ENCODE measurements at places on chromosomes 4 and X.

- DNase-seq = no peak
Observed at GRCh38 chrX:74246524-74246923, 57.5 kb upstream of the ZCCHC13 start.

DNA sequence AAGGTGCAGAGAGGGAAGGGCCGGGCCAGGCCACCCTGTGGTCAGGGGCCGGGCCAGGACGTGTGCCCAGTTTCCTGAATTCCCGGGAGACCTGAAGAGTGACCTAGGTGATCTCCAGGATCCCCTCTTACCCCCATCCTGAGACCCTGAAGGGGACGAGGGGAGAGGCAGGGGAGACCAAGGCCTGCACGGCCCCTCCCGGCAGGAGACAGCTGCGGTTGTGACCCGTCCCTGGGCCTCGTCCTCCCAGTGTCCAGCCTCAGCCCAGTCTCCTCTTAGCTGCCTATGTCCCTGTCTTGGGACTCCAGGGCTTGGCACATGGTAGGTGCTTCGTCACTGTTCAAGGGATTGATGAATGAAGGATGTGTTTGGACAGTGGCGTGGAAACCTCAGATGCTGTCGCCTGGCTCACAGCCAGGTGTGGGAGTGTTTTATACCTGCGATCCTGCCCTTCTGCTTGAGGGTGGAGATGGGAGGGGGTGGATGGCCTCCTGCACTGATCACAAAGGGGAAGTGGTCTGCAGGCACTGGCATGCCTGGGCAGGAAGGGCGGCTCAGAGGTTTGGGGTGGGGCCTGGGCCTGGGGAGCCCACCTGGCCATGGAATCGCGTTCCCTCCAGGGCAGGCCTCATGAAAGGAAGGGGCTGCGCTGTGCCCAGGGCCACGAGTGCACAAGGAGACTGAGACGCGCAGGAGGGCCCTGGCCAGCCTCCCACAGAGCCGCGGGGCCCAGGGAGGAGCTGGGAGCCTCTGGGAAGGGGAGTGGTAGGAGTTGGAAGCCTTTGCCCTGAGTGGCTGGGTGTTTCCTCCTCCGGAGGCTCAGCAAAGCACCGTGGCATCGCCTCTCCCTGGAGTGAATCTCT, 6.9 kb downstream of the SH3TC1 start:
- no peak for DNase-seq

- DNase-seq = no peak
Observed at GRCh38 chr4:107823870-107824349, 822 bp upstream of the SGMS2 start.

DNA sequence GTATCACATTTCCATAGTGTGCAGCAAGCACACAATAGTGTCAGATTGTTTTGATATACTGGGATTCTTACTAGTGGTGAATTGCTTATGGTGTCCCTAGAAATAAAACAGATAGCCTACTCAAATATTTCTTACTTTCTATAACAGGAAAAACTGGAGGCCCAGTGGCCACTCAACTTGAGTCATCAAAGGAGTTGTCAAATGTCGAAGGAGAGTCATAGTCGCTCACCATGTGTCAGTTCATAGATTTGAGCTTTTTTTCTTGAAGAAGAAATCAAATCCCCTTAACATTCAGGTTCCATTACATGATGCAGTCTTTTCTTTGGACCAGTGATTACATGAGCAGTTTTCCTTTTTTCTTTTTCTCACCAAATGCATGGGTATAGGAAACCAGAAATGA, 1271.0 kb downstream of the RAPGEF2 start:
- DNase-seq = no peak

DNA sequence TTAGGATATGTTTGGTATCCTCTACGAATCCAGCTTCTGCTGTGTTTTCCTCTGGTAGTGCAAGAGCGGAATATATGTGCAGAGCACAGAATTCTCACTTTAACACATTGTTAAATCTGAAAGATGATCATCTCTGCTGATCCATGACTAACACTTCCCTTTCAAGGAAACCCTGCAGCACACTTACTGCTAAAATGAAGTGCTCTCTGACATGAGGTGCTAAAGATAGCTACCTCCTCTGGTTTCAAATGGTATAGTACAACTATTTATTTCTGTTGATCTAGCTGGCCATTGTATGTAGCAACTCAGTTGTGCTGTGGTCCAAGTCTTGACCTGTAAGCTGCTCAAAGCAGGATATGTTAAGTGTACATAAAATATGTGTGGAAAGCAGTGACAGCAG, 162.4 kb upstream of the FMR1 start:
- DNase-seq = no peak

DNA sequence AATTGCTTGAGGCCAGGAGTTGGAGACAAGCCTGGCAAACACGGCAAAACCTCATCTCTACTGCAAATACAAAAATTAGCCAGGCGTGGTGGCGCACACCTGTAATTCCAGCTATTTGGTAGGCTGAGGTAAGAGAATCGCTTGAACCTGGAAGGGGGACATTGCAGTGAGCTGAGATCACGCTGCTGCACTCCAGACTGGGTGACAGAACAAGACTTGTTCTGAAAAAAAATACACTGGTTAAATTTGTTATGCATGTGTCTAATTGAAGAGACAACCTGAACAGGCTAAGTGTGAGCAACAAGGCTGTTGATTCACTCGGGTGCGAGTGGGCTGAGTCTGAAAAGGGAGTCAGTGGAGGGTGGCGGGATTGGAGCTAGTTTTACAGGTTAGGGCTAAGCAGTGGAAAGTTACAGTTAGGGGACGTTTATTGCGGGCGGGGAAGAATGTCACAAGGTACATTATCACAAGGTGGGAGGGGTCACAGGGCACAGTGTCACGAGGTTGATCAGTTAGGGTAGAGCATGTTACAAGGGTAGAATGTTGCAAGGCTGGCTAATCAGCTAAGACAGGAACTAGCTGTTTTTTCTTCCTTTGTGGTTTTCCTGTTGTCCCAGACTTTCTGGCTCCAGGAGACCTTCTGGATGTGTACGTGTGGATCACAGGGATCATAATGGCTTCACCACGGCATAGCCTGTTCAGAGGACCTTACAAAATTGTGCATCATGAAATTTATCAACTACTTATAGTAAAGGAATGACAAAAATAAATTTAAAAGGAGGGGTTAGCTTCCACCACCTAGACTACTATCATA, 115.8 kb downstream of the NAA11 start:
- DNase-seq = no peak

DNA sequence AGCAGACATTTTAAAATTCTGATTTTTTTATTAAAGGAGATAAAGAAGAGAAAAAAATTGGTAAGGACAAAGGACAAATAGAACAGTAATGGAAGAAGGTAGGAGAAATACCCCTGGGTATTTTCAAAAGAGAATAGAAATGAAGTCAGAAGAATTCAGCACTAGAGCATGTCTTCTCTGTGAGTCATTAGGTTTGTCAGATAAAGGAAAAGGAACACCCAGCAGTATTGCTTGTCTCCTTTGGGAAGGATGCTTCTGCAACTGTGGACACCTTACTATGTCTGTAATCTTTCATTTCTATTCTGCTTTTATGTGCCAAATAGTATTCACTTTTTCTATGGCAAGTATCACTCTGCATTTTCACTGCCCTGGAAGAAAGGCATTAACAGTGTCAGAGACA, 24.0 kb upstream of the PCDH7 start:
- no peak for DNase-seq

GRCh38 chr4:2365054-2365912, 53.2 kb downstream of the ZFYVE28 start:
- DNase-seq = no peak

DNA sequence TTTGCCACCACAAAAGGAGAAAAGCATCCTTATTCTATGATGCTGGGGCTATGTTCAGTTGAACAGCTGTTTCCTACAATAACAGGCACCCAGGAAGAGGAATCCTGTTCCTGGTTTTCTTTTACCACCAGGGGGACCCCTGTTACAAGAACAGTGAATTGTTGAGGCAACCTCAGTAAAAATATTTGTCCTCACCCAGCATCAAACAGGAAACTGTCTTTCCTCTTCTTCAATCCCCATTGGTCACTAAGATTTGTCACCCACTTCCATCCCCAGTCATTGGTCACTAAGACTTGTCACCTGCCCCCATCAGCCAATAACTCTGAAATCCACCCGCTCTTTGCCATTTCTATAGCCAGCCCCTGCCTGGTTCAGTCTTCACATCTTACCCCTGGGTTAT, 143.5 kb upstream of the GALNT7 start:
- no peak for DNase-seq

GRCh38 chr4:105741548-105741947, 33.0 kb downstream of the GSTCD start:
- no peak for DNase-seq

DNA sequence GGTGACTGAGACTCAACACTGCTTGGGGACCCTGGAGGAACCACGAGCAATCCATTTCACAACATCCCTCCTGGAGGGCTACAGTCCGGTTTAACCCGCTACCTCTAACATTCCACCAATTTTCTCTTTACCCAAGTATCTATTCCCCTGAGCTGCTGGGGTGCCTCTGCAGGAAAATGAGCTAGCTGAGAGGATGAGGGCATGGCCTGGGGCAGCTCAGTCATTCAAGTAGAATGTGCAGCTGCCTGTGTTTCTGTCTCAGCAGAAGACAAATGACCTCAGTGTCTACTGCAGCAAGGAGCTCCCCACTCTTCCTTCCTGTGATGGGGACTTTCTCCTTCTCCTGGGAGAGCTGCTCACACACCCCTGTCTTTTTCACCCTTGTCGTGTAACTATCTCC, 120.8 kb downstream of the ZNF518B start:
- no peak for DNase-seq

- no peak for DNase-seq
Observed at GRCh38 chr4:74037076-74037955, 1.2 kb downstream of the CXCL3 start.

DNA sequence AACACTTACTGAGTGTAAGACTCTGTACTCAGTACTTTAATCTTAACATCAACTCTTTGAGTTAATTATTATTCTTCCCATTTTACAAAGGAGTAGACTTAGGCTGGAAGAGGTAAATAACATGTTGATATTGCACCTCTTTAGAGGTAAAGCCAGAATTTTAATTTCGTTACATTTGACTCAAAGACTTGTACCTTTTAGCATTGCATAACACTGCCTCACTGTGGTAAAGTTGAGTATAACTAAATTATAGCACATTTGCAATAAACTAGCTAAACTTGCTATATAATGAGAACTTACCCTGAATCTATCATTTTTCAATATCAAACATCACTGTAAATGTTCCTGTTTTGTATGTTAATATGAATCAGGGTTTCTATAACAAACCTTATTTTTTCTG, 218.5 kb downstream of the PRR32 start:
- no peak for DNase-seq

DNA sequence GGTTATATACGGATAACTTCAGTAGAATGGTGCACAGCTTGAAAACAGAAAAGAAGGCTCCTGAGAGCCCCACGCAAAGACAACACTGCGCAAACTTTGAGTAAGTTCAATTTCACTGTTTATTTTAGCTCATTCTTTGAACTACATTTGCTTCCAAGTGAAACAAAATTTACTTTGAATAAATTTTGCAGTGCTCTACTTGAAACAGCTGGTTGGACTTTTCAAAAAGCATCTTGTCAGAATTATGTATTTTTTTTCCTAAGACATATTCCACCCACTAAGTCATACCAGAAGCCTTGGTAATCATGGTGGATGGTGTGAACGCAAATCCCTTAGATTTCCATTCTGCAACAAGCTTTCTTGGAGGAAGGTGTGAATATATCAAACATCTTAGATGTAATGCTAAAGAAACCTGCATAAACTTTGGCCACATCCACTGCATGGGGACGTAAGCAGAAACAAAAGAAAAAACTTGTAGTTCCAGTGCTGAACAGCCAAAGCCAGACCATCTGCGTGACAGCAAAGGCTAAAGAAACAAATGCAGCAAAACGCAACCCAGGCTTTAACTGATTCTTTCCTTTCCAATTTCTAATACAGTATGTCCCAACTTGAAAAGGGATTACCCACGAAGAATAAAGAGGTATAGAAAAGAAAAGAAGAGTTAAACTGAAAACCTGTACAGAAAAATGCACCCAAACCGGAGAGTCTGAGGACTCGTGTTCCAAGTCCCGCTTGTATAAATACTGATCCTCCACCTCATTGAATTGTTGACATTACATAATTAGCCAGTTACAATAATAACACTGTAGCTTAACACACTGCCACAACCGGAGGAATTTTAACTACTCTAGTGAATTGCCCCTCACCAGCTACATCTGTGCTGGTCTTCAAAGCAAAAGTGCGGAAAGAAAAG, 90.9 kb downstream of the SH3RF1 start:
- DNase-seq = no peak

DNA sequence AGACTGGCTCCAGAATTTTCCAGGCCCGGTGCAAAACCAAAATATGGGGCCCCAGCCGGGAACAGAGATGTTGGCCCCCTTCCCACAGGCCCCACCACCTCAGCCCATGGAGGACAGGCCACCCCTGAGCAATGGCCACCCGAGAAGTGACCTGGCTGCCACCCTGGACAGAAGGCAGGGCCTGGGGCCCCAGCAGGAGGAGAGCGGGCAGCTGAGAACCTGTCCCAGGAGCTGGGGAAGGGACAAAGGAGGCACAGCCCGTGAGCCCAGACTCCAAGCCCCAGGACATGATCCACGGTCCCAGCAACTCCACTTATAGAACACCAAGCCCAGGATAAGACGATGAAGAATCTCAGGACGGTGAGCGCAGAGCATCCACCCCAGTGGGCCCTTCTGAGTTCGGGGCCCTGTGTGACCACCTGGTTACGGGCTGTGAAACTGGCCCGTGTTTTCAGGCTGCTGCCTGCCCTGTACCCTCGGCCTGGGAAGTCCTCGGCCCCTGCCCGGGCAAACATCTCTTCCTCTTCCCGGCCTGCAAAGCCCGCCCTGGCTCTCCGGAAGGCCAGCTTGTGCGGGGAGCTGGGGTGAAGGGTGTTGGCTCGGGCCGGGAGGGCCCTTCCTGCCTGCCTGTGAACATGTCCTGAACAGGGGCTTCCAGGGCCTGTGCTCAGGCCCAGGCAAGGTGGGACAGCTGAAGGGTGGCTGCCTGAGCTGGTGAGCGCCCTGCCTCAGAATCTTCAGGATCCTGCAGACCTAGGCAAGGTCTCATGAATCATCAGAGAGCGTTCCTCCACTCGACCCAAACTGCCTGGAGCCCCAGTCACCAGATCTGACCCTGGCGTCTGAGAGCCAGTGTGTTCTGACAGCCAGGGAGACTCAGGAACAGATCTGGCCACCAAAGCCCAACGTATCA, 47.0 kb upstream of the MAN2B2 start:
- DNase-seq = no peak

GRCh38 chrX:20217906-20218305, 48.8 kb downstream of the RPS6KA3 start:
- DNase-seq = no peak

DNA sequence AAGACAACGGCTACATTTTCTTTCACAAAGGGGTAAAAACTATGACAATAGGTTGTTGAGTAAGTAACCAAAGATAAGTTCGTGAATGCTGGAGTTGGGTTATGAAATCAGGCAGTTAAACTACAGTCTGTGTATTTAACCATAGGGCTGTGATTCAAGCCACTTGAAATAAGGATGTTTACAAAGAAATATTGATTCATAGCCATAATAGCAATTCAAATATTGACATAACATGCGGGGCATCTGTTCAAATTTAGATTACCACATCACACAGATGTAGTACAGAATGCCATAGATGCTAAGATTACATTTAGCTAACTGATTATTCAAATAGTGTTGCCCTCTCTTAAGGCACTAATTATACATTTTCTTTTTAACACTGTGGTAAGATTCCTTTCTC, 364.1 kb downstream of the FSTL5 start:
- DNase-seq = no peak
